Psoas muscle (tissue), 8 donors: ENCODE measurements at places on chromosomes 7 and 10. TPM values are rescaled to one million over a fixed set of nuclear protein-coding genes. Genes with fewer than 3 reads are reported as not detected.
A peak's percentile ranks its signal among the peaks of the same experiment; 100 is the strongest.

DNA sequence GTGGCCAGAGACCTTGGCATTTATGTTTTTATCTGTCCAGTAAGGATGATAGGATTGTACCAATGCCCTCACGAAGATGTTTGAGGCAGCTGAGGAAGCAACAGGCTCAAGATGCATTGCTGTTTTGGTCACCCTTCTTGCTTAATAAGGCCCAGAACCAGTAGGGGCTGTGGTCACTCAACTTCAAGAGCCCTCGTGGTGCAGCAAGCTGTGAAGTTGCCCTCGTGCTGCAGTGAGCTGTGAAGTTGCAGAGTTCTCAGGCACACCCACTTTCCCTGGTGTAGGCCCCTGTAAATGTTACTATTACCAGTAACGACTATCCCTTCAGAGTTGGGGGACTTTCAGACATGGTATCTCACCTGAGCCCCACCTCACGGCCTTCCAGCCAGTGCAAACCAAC is 207.6 kb upstream of the LYZL1 start:
- DNase-seq = no peak

DNA sequence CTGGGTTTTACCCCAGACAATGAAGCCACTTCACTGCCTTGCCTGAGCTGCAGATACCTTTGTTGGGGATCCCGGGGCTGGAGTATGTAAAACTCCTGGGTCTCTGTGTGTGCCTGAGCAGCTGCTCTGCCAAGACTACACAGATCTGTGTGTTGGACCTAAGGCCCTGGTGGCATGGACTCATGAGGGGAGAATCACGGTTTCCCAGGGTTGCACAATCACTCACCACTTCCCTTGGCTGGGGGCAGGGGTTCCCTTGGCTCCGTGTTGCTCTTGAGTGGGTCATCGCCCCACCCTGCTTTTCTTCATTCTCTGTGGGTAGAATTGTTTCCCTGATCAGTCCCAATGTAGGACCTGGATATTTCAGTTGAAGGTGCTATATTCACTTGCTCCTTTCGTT is 13.9 kb upstream of the TBATA start:
- DNase-seq = no peak

The CALML3 gene
- polyA plus RNA-seq = not detected

- no peak for DNase-seq
These were observed 134.9 kb downstream of the OR13A1 start for GRCh38 chr10:45180507-45180906.

DNA sequence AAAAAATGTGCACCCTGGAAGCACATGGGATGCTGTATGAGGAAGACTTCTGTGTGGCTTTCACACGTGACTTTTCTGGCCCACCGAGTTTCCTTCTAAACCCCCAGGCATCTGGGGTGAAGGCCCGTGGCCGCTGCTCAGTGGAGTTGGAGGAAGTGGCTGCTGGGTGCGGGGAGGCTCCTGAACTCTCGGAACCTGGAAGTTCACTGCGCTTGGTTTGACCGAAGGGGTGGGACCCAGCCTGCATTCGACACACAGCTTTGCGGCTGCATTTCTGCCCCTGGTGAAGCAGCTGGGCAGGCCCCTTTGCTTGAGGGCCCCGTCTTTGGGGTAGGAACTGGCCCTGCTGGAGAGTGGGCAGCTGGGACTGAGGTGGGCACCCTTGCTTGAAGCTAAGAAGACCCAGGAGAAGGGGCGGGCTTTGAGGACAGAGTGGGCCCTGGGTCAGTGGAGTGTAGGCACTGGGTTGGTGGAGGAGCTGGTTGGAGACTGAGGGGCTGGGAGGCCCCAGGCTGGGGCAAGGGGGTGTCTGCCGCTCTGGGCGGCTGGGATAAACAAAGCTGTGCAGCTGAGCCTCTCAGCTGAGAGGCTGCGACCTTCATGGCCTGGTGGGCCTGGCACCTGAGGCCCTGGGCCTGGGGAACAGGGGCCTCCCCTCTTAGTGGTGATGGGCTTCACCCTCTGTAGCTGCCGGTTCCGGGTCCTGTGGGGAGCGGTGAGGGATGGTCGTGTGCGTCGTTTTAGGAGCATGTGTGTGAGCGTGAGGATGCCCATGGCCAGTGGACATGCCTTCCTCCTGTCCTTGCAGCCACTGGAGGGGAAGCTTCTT is 78.0 kb downstream of the INPP5A start:
- DNase-seq = no peak

DNA sequence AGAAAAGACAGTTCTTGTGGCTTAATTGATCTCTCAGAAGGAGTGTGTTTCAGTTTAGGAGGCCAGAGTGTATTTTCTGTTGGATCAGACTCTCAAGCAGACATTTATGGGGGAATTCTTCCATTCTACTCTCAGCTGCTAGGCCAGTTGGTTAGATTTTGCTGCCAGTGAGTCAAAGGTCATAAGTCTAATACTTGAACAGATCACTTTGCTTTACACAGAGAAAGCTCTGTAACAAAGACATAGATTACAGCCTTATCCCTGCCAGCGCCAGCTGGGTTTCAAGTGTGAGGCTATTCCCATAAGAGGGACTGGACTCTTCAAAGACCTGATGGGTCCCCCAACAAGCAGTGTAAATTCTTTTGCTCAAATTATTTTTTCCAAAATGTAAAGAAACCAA is 145.6 kb upstream of the SEMA3C start:
- DNase-seq = no peak

DNA sequence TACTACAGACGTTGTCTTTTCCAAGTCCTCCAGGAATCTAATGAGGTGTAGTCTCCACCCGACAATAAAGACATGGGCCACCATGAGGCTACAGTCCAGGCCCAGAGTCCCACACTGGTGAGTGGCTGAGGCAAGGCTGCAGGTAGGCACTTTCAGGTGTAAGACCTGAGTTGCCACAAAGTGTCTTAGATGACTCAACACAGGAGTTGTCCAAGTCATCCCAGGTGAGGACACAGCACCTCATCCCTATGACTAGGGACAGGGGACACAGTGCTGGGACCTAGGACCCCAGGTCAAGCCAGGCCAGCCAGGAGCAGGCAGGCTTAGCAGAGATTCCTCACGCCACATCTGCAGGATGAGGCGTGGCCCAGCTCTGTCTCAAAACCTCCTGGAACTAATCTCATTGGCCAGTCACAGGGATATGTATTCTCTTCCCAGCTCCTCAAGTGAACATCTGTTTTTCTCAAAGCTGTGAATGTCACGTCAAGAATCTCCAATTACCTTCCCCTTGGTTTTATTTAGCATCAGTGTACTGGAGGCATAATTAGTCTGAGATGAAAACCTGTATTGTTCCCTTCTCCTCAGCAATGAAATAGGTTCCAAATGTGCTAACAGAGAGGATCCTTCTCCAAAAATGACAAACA is 254.6 kb downstream of the GRID1 start:
- no peak for DNase-seq

GRCh38 chr7:24441314-24442027 is 131.8 kb upstream of the PALS2 start:
- DNase-seq = no peak

The AKR1E2 gene
- polyA plus RNA-seq = 0.65 TPM

- DNase-seq = no peak
These were observed 66.9 kb downstream of the GATA3 start for GRCh38 chr10:8121201-8121890.

DNA sequence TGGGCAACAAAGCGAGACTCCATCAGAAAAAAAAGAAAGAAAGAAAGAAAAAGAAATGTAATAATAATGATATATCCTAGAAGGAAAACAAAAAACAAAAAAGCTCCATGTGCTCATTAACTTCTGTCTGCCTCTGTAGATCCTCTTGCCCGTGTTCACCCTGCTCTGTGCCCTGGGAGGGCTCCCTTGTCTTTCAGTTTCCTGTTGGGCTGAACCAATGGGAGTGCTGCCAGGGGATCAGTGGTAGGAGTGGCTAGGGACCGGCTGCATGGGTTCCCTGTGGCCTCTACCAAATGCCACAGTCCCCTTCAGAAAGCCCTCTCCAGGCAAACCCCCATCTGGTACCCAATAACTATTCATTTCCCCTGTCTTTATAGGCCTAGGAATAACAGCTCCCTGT is 51.8 kb upstream of the PARD3 start:
- no peak for DNase-seq

DNA sequence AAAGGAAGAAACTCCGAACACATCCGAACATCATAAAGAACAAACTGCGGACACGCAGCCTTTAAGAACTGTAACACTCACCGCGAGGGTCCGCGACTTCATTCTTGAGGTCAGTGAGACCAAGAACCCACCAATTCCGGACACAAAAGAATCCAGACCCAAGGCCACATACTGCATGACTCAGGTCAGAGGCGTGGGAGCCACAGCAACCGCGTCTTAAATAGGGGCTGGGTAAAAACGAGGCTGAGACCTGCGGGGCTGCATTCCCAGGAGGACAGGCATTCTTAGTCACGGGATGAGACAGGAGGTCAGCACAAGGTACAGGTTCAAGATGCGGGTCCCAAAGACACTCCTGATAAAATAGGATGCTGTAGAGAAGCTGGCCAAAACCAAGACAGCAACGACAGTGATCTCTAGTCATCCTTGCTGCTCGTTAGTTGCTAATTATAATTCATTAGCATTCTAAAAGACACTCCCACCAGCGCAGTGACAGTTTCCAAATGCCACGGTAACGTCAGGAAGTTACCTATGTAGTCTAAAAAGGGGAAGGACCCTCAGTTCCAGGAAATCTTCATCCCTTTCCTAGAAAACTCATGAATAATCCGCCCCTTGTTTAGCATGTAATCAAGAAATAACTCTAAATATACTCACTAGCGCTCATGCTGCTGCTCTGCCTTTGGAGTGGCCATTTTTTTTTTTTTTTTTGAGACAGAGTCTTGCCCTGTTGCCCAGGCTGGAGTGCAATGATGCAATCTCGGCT is 19.3 kb downstream of the AP5Z1 start:
- DNase-seq = no peak

GRCh38 chr10:117546581-117547015 is 4.1 kb downstream of the EMX2 start:
- DNase-seq = no peak

DNA sequence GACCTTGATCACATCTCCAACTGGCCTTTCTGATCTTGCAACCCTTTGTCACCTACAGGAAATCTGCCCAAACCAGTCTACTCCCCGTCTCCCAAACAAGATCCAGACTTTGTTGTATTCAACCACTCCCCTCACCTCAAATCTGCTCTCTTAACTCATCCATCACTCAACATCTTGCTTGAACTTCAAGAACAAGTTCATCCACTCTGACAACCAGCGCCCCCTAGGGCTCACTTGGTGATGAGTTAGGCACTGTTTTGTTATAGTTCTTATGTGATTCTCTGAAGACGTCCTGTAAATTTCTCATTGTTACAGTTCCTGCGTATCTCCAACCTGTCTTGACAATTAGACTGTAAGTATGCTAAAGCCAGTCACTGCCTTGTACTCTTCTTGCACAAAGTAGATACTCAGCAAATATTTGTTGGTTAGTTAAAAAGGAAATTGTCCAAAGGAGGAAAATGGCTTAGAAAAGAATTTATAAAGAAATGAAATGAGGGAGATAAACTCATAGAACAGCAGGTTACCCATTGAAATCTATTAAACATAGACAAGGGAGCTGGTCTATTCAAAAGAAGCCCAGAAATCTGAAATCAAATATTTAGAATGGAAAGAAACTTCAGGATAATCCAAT is 5.3 kb downstream of the FRMD4A start:
- no peak for DNase-seq

DNA sequence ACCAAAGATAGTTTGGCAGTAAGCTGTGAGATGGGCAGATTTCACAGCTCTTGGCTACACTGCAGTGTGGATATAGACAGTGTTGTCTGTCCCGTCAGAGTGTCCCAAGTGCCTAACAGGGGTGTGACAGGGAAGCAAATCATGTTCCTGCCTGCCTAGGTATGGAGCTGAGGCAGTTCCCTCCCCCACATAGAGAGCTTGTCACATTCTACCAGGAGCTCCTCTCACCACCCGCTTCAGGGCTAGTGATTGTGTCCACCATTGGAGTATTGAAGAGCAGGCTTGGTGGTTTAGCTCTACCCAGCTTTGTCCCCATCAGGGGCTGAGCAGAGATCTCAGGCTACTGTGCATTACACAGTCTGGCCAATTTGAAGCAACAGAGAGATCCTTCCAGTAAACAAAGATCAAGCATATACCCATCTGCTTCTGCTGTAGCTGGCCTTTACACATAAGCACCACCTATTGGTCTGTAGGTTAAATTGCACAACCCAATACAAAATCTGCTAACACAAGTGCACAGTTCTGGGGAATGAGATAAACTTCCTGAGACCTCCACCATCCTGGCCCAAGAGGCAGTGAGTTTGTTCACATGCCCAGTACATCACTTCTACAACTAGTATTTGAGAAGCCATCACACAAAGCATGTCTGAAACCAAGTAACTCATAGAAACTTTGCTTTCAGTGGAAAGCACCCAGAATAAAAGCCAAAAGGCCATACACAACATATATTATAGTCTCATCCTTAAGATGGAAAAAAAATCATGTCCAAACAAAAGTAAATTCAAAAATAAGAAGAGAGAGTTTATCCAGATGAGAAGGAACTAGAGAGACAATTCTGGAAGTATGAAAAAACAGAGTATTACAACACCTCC is 67.3 kb downstream of the GLCCI1 start:
- DNase-seq = no peak

- DNase-seq = no peak
These were observed 110.7 kb downstream of the VIPR2 start for GRCh38 chr7:159033956-159034355.

The PRSS37 gene
- polyA plus RNA-seq = not detected

- DNase-seq = peak; percentile 79
These were observed 618 bp downstream of the KIF5B start for GRCh38 chr10:32055478-32056135.

DNA sequence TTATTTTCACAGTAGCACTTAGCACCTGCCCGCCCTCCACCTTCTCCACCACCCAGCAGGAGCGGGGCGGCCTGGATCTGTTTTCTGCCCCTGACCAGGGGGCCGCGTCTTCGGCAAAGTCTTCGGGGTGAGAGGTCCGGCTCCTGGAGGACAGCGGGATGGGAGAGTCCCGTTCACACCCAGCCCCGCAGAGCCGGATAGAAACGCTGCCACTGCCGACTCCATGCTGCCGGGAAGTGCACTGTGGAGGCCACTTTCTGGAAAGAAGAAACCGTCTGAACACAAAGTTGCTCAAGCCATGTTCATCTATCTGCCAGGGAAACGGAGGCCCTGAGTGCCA is 14.5 kb upstream of the ZNF273 start:
- DNase-seq = no peak

GRCh38 chr10:63666836-63667383 is 145.7 kb downstream of the REEP3 start:
- no peak for DNase-seq

The PNLIP gene
- 0.03 TPM for polyA plus RNA-seq

The ZPBP gene
- polyA plus RNA-seq = not detected

GRCh38 chr7:31284106-31284505 is 56.4 kb downstream of the NEUROD6 start:
- DNase-seq = no peak

- DNase-seq = no peak
These were observed 47.1 kb downstream of the SLC35G1 start for GRCh38 chr10:93940881-93941280.

GRCh38 chr7:7922684-7923385 is 45.8 kb upstream of the GLCCI1 start:
- DNase-seq = no peak
